ENCODE measurements at places on chromosomes 2 and 18.

DNA sequence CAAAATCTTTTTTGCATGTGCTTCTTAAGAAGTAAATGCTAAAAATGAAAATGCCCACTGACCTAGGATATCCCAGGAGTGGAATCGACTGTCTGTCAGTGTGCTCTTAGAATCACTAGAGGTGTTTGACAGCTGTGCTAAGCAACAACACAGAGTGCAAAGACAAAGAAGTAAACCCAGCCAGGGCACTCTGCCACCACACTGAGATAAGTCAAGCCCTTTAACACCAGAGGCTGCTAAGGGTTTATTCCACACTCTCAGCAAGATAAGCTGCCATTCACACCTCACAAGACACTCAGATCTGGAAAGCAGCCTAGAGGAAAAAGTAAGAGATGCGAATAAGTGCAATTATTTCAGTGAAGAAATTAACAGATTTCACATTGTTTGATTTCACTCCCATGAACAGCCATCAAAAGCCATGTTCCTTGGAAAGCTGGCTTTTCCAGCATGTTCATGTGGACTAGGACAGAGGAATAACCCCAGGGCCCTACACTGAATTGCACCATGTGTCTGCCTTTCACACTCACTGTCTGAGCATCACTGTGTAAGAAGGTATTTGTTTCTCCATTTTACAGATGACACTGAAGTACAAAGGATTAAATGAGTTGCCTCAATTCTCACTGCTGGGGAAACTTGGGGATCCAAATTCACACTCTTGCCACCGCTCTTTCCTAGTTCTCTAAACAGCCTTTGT, 6.0 kb upstream of the BMP10 start:
- DNase-seq: no peak

- no peak for DNase-seq
Observed at GRCh38 chr2:31402388-31402787, 12.2 kb downstream of the XDH start.

DNA sequence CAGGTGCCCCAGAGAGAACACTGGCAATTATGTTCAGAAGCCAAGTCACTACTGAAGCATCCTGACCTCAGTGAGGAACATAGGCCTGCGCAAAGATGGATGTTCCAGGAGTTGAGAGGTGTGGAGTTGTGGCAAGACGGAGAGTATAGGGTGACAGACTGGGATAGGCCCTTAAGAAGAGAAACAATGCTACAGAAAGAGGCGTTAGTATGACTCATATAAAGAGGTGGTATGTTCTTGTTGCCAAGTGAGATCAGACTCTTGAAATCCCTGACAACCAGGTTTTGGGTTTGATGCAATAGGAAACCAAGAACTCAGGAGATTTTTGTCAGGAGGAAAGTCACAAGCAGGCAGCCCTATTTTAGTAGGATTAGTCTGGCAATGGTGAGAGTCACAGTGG, 185.6 kb downstream of the RIT2 start:
- no peak for DNase-seq

DNA sequence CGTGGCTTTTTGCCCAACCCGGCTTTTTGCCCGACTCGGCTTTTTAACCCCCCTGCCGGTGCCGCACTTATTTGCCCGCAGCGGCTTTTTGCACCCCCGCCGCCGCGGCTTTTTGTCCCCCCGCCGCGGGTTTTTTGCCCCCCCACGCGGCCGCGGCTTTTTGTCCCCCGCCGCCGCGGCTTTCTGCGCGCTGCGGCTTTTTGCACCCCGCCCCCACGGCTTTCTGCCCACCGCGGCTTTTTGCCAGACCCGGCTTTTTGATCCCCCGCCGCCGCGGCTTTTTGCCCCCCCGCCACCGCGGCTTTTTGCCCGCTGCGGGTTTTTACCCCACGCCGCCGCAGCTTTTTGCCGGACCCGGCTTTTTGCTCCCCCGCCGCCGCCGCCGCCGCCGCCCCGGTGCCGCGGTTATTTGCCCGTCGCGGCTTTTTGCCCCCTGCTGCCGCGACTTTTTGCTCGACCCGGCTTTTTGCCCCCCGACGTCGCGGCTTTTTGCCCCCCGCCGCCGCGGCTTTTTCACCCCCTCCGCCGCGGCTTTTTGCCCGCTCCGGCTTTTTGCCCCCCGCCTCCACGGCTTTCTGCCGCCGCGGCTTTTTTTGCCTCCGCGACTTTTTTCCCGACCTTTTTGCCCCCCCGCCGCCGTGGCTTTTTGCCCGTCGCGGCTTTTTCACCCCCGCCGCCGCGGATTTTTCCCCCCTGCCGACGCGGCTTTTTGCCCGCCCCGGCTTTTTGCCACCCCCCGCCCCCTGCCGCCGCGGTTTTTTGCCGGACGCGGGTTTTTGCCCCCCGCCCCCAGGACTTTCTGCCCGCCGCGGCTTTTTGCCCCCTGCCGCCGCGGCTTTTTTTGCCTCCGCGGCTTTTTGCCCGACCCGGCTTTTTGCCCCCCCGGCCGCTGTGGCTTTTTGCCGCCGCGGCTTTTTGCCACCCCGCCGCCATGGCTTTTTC, 2786.5 kb downstream of the RPIA start:
- DNase-seq: no peak

DNA sequence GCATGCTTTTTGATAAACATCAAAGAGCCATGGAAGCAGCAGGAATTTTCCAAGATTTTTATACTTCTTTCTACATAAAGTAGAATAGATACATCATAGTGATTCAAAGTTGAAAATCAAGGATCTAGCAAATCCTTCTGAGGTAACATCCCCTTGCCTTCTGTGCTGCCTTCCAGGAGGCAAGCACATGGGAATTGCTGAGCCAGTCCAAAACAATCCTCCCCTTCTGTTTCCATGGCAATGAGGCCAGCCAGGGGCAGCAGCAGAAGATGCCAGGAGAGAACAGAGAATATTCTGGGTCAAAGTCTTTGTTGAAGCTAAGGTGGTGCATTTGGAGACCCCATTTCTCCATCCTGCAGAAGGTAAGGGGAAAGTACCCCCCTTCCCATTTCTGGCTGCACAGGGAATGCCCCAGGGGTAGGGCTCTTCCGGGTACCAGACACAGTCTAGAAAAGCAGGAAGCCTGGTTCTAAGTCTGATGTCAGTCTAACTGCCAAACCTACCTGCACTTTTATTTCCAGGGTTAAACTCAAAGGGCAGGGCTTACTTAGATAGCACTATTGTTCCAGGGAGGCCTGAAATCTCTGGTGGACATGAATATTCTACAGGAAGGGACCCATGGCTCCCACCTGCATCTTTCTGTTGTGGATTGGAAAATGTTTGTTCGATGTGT, 22.1 kb downstream of the CENPA start:
- DNase-seq: no peak

DNA sequence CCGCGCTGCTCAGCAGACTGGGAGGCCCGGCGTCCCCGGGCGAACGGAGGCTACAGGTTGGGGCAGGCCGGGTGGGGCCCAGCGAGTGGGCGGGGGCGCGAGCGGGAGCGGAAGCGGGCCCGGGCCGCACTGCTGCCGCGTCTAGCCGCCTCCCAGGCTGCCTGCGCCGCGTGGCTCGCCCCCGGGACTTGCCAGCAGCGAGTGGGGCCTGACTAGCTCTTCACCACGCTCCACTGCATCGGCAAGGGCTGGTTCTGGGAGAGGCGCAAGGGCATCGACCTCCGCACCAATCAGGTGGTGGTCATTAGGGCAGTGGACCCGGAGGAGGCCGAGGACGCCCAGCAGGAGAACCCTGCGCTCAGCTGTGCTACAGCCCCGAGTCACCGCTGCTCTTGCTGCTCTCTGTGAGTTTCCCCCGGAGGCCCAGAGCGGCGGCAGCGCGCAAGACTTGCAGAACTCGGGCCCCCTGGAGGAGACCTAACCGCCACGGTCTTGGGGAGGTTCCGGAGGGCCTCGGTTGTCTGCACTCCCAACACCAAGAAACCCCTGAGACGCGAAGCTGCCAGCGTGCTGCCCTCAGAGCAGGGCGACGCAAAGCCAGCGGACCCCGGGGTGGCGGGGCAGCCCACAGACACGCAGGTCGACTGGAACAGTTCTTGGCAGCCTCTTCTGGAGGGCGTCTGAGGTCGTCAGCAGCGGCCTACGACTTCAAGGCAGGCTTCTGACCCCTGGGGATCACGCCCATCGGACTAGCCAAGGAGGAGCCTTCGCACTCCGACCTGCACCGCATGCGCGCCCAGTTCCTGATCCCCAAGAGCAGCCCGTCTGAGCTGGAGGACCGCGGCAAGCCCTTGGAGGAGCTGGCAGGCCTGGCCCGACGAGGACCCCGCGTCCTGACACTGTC, 27.2 kb upstream of the PTPN2 start:
- DNase-seq: peak; percentile 63

DNA sequence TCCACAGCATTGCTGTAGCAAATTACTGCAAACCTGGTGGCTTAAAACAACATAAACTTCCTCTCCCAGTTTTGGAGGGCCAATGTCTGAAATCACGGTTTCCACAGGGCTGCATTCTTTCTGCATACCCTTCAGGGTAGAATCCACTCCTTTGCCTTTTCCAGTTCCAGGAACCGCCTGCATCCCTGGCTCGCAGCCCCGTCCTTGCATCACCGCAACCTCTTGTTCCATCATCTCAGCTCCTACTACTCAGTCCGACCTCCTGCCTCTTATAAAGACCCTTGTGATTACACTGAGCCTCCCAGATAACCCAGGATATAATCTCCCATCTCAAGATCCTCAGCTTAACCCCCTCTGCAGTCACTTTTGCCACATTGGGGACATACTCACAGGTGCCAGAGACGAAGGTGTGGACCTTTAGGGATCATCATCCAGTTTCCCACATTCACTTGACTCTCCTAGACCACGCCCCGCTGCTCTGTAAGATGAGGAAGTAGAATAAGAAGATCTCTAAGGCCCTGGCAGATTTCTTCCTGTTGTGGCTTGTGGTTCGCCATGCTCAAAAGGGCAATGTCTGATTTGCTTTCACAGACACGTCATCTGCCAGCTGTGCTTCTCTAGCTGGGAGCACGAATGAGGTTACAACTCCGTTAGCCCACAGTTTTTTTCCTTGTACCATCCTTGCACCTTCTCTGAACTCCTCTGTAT, 103.6 kb upstream of the AGAP1 start:
- peak; percentile 68 for DNase-seq

- DNase-seq: no peak
Observed at GRCh38 chr2:10900216-10901109, 11.3 kb upstream of the KCNF1 start.

Measured in activated naive CD4-positive, alpha-beta T cell treated with anti-CD3 and anti-CD28 coated beads, Interleukin-2, amount 10 ng/mL, durations not matched to agents 7 days and 5 days (primary cell).